ENCODE measurements at places on chromosomes 6 and 20.

GRCh38 chr20:34355427-34355826 is 7.6 kb upstream of the ITCH start:
- DNase-seq: no peak

DNA sequence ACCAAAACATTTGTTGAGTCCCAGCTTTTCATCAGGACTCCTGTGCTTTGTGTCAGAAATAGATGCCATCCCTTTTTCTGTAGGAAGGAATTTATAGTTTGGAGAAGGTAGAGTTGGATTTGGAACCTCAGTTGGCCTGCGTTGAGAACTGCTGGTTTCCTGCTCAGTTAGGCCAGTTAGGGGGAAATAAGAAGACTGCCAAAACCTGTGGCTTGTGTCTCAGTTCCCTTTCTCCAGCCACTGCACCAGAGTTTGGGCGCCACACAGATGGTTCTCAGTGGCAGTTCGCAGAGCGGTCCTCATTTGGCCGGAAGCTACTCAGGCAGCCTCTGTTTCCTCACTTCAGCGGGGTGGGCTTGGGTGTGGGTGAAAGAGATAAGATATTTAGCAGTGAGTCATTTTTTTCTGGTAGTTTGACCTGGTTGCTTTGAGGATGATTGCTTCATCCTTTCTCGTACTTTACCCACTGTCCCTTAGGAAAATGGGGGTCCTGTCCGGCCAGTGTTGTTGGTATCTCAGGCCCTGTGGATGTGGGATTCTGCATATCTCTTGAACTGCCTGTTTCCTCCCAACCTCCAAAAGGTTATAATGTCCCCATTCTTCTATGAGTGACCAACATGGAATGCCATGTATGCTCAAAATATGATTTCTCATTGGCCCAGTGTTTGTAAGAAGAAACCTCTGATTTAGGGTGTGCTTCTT is 53.7 kb downstream of the JARID2 start:
- no peak for DNase-seq

DNA sequence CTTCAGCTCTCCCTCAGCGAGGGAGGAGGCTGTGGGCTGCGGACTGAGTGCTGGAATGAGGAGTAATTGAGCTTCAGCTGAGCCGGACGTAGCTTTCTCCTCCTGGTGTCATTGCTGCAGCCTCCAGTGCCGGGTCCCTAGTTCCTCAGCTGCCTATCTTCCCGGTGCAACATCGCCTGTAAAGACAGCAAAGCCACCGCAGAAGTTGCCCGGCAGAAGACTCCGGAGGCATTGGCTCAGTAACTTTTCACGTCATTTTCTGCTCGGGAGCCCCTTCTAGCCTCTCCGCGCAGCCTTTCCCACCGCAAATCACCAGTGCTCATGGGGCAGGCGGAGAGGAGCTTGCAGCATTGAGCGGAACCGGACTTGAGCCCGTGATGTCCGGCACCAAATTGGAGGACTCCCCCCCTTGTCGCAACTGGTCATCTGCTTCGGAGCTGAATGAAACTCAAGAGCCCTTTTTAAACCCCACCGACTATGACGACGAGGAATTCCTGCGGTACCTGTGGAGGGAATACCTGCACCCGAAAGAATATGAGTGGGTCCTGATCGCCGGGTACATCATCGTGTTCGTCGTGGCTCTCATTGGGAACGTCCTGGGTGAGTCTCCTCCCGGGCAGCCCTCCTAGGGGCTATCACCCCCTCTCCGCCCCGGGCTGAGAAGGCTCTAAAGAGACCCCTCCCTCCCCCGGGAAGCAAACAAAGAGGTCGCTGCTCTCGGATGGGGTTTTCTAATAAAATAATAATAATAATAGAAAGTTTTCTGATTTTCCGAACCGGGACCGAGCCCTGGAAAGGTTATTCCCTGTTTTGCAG is at the start of gene HCRTR2:
HCRTR2 (plus strand) TSS at position 305 of the 816 bp plus-strand sequence; CDS start at position 378, 73 bp downstream.
- DNase-seq: no peak

GRCh38 chr6:1672379-1672778 is 62.7 kb downstream of the FOXC1 start:
- DNase-seq: no peak

- no peak for DNase-seq
Observed at GRCh38 chr6:89977808-89978748, 83.8 kb downstream of the GJA10 start.

DNA sequence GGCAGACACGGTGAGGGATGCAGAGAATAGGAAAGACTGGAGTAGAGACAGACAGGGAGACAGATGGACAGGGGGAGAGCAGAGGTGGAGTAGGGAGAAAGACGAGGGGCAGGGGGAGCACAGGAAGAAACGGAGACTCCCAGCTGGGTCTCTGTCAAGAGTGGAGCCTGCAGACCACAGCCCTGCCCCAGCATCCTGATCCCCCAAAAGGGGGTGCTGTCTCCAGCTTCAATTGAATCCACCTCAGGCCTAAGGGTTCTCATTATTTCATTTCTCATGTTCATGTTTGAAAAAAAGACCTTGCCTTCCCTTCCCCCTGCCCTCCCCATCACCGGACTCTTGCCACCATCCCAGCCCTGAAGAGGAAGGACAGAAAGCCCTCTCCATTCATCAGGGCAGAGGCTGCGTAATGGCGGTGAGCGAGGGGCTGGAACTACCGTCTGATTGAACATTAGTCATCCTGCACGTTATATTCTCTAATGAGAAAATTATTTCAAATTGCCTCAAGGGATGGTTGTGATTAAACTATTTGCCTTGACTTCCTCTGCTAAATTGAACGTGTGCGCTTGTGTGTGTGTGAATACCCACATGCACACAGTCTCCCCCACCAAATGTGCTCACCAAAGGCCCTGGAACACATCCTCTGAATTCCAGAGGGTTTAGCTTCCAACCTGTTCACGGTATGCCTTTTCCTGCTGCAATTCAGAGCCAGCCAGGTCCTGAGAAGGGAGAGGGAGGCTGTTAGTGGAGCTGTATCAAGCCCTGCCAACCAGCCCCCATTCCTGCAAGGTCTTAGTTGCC is 98.3 kb downstream of the CDC5L start:
- DNase-seq: no peak

GRCh38 chr6:30744054-30744805 is at the start of gene IER3:
IER3 (minus strand) TSS chr6:30744547; CDS start chr6:30744518, 29 bp downstream.
- DNase-seq: peak; percentile 84

GRCh38 chr6:102229271-102229670 is 835.8 kb downstream of the GRIK2 start:
- DNase-seq: no peak

GRCh38 chr6:8157839-8158238 is 55.5 kb upstream of the EEF1E1 start:
- no peak for DNase-seq

- DNase-seq: no peak
Observed at GRCh38 chr20:53829255-53829723, 235.7 kb upstream of the ZNF217 start.

- DNase-seq: no peak
Observed at GRCh38 chr6:131073577-131073976, 10.5 kb upstream of the EPB41L2 start.

Data from left forelimb (tissue), 1 donor.